Gastrocnemius medialis (tissue), 4 donors: ENCODE measurements at places on chromosomes 5 and 9.

DNA sequence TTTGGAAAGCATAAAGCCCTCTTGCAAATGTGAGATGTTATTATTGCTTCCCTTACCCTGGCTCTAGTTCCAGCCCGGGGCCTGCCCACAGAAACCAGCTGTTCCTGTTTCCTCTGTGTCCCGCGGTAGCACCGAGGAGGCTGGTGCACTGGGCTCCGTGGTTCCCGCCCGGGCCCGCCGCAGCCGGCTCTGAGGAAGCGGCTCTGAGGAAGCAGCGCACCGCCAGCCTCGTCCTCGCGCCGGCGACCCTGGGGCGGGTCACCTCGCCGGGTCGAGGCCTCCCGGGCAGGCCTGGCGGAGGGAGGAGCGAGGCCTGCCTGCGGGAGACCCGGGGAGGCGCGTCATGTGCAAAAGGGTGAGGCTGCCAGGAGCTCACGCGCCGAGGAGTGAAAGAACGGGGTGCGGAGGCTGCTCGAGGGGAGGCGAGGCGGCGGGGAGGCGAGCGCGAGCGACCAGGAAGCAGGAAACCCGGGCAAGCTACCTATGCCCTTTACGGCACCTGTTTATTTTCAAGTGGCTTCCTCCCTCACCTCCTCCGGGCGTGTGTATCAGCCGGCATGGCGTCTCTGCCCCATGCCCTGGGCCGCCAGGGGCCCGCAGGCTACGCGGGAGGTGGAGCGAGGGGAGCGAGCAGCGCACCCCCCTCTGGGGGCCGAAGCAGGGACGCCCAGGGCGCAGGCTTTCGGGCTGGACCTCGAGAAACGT, 61.3 kb upstream of the MEGF10 start:
- peak; percentile 16 for DNase-seq

DNA sequence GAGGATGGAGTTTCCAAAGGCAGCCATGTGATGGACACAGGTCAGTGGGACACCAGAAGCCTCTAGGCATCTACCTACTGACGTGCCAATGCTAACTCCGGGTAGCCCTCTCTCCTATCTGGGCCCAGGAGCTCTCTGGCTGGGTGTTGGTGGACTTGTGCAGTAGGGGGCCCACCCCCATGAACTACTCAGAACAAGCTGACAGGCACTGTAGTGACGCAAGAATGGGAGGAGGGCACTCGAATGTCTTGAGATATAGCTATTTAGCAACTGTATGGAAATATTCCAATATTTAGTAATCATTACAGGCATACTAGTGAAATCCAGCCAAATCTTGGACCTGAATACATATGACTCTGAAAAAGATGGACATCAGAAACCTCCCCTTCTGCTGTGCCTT, 5.7 kb upstream of the DOCK2 start:
- no peak for DNase-seq

DNA sequence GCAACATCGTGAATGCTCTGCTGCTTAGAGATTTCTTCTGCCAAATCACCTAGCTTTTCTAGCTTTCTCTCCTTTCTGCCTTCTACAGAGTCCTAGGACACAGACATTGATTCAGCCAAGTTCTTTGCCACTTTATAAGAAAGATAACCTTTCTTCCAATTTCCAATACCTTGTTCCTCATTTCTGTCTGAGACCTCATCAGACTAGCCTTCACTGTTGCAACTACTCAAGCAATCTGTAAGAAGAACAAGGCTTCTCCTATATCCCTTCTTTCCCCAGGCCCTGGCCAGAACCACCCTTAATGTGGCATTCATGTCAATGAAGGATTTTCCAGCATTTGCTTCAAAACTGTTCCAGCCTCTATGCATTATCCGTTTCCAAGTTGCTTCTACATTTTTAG, 24.3 kb downstream of the FBXO10 start:
- DNase-seq: no peak

DNA sequence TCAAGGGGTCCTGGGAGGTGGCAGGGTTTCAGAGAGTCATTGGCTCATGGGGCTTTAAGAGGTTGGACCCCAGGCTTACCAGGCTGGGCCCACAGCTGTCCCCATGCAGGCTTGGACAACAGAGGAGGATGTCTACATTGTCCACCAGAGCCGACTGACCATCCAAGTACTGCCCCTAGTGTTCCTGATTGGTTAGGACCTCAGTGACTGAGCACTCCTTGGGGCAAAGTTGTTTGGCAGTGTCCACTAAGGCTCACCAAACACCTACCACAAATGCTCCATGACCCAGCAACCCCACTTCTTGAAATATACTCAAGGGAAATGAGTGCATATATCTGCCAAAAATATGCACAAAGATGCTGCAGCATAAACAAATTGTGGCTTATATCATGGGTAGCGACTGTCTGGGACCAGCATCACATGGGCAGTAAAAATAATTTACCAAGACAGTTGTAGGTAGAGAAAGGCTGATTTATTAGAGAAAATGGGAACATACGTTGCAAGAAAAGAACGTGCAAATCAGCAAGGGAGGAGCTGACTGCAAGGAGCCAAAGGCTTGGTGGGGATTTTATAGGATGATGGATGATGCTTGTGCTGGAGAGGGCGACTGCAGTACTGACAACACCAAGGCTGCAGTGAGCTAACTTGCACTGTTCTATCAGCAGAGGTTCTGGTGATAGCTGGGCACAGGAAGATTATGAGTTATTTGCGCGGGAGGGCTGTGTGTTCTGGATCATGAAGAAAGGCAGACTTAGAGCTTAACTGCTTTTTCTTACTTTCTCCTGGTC, 265.2 kb downstream of the GADD45G start:
- no peak for DNase-seq

- no peak for DNase-seq
Measured at GRCh38 chr5:135149229-135149955, 115.4 kb upstream of the PITX1 start.
